Stimulated activated CD4-positive, alpha-beta T cell treated with anti-CD3 and anti-CD28 coated beads, Interleukin-15, amount 100 ng/mL, for 1 hour (primary cell): ENCODE measurements at places on chromosomes 6 and 20.

- DNase-seq, result no peak
These were observed 191.2 kb upstream of the PREP start for GRCh38 chr6:105593805-105594671.

- DNase-seq, result no peak
These were observed 1.3 kb downstream of the CCN5 start for GRCh38 chr20:44716309-44717106.

GRCh38 chr6:38144365-38144945 lies 324.9 kb downstream of the ZFAND3 start:
- DNase-seq, result no peak

GRCh38 chr6:161630674-161631073 lies 356.8 kb upstream of the AGPAT4 start:
- DNase-seq, result no peak

DNA sequence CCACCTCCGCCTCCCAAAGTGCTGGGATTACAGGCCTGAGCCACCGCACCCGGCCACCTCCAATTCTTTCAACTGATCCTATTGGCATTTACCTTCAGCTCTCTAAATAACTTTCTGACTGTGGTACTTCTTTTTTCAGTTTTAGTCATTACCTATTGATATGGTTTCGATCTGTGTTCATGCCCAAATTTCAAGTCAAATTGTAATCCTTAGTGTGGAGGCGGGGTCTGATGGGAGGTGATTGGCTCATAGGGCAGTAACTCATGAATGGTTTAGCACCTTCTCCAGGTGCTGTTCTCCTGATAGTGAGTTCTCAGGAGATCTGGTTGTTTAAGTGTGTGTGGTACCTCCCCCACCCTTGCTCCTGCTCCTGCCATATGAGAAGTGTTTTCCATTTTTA lies 140.9 kb downstream of the LPA start:
- no peak for DNase-seq

GRCh38 chr6:133740218-133740617 lies 148.7 kb upstream of the TCF21 start:
- DNase-seq, result no peak

- no peak for DNase-seq
These were observed 29.4 kb downstream of the SDCBP2 start for GRCh38 chr20:1299522-1299921.

DNA sequence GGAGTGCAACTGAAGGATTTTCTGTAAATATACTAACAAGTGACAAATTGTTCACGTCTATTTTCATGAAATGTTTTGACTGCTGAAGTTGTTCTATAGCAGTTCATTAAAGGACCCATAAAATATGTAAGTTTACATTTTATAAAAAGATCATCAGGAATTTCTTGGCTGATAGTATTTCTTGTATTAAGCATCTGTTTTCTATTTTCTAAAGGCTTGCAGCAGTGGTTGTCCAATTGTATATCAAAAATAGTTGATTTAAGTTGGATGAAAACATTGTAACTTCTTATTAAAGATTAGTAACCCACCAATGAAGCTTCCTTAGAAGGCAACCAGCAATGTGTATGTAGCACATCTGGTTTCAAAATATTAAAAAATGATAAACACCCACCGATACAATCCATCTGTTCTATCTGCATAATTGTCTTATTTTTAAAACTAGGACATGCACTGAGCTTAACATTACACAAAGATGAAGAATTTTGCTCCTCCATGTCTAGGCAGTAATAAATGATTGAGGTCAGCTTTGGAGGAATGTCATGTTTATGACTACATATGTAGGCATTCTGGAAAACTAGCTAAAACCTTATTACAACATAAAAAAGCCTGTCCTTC lies 301.3 kb upstream of the TCF21 start:
- no peak for DNase-seq

DNA sequence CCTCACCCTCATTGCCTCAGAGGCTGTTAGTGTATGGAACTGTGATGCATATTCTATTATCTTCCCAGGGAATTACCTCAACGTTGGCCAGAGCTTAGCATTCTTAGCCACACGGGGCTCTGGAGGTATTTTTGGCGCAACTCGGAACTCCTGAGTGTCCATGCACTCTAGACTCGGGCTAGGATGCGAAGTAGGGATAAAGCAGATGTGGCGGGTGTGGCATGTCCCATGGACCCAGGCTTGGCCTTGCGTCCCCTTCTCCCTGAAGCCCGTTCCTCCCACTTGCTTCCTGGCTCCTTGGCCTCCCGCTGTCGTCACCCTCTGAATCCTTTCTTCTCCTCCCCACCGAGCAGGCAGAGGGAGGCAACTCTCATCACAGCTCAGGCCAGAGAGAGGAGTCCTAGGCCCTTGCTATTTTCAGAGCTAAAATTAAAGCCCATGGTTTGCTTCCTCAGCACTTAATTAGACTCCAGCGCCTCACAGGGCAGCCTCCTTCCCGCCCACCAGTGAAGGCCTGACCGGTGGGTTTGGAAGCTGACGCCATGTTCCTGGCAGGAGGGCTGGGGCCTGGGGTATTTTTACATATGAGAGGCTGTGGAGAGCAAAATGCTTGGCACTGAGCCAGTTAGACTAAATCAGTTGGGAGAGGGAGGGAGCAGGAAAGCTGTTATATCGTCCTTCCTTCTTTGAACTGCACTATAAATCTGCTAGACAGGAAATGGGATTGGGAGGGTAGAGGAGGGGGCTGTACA lies 138.7 kb downstream of the FOXO3 start:
- DNase-seq, result no peak

GRCh38 chr6:141028791-141029280 lies 1103.9 kb upstream of the GJE1 start:
- no peak for DNase-seq

DNA sequence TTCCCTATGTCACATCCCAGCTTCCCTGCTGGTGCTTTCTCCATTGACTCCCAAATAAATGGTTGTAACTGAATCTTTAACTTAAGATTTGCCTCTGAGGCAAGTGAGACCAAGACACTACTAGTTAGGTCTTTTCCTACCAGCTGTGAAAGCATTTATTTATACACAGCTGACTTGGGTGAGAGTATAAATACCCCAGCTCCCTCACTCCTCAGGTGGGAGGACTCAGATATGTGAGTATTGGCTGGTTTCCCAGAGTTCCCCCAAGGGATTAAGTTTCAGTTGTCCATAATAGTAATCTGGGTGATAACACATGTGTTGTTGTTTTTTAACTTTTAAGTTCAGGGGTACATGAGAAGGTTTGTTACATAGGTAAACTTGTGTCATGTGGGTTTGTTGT lies 49.8 kb downstream of the CFAP61 start:
- DNase-seq, result no peak

- DNase-seq, result no peak
These were observed 16.5 kb downstream of the UQCC2 start for GRCh38 chr6:33694977-33695376.

GRCh38 chr6:27280064-27280539 lies 32.0 kb downstream of the POM121L2 start:
- DNase-seq, result no peak

GRCh38 chr6:158387036-158387435 lies 74.8 kb downstream of the TULP4 start:
- DNase-seq, result no peak

- no peak for DNase-seq
These were observed at the start of gene ZNF311 for GRCh38 chr6:29005183-29005885. TSS of gene ZNF311 (minus strand) at chr6:29005315. CDS start at chr6:29003954, 1,361 bp downstream.

GRCh38 chr6:56625356-56625755 lies 17.3 kb downstream of the DST start:
- DNase-seq, result no peak

DNA sequence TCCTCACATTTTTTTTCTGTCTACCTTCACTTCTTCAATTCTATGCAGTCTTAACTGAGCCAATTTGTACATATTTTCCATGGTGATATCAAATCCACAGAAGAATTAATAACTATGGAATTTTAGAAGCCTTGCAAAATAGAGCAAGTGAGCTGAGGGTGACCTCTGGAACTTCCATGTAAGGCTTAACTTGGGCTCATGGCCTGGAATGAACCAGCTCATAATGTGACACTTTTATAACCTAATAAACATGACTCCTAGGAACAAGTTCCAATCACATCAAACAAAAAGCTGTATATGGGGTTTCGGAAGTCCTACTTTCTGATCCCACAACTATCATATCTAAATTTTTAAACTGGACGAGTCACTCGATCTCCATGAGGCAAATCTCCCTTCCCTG lies 232.4 kb downstream of the FOXA2 start:
- no peak for DNase-seq

- no peak for DNase-seq
These were observed 93.3 kb downstream of the UTRN start for GRCh38 chr6:144378437-144378836.

GRCh38 chr20:18001131-18001921 lies 32.5 kb downstream of the MGME1 start:
- DNase-seq, result no peak

GRCh38 chr6:117506180-117506835 lies 23.8 kb downstream of the DCBLD1 start:
- DNase-seq, result no peak

DNA sequence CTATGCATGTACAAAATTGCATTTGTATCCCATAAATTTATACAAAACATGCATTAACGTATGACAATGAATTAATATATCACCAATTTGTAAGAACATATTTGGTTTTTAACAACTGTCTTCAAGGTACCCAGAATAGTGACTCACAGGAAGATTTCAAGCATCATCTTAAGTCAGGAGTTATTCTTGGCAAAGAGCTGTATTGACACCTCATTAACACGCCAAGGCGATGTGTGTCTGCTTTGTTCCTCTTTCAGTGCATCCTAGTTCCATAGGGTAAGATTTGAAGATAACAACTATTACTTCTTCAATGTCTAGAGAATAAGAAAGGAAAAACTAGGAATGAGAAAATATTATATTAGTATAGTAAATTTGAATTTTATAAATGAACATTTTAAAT lies 35.8 kb upstream of the TPD52L1 start:
- DNase-seq, result no peak

DNA sequence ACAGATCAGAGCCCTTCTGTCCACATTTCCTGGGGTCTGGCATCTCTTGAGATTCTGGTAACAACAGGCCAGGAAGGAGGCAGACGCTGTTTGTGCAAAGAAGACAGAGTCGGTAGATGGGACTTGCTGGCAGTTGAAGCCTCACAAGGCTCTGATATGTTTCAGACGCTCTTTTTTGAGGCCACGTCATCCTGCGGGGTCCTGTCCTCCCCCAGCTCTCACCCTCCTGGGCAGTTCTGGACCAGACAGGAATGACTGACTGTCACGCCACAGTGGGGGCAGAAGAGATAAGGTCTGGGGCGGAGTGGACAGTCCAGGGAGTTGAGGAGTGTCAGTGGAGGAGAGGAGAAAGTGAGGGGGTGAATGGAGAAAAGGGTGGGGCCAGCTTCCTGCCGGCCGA lies 87.1 kb upstream of the SULF2 start:
- no peak for DNase-seq

DNA sequence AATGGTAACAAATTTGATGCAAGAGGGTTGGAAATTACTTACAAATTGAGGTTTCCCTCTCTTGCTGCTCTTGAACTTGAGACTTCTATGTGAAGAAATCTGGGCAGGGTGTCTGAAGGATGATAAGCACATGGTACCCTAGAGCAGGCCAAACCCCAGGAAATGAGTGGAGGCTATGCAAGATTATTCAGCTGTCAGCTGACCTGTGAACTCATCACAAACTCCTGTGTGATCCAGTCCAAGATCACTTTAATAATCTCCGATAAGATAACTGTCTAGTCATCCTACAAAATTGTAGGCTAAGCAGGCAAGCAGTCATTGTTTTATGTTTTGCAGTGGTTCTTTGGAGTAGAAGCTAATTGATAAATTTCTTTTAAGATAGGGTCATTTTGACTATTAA lies 213.1 kb downstream of the BTBD3 start:
- DNase-seq, result no peak

DNA sequence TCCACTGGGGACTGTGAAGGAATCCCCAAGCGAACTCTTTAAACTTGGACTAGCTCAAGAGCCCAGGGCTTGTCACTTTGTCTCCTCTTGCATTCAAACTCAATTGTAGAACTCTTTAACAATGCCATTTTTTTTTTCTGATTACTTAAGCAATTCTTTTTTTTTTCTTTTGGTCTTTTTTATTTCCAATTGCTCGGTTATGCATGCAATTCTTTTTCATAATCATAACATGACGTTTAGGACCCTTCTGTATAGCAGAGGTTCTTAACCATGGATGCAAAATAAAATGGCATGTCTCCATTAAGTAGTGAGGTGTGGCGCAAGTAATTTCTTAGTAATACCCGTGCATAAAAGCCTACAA lies 466 bp upstream of the BFSP1 start:
- no peak for DNase-seq
